ENCODE measurements at places on chromosomes 2 and 18.

DNA sequence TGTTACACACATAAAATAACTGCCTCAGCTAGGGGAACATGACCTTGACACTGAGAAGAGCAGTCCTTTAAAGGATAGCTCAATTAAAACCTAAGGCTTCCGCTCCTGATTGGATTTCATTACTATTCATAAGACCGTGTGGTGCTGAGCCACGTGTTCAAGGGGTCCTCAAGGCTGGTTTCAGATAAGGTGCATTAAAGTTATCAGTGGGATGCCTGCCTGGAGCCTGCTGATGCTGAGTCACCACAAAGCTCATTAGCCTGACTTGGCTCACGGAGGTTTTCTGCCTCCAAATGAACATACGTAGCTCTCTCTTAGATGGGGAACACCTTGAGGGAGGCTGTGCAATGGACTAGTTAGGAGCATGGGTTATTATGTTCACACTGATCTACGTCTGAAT lies 518.9 kb downstream of the TDRD15 start:
- no peak for DNase-seq

DNA sequence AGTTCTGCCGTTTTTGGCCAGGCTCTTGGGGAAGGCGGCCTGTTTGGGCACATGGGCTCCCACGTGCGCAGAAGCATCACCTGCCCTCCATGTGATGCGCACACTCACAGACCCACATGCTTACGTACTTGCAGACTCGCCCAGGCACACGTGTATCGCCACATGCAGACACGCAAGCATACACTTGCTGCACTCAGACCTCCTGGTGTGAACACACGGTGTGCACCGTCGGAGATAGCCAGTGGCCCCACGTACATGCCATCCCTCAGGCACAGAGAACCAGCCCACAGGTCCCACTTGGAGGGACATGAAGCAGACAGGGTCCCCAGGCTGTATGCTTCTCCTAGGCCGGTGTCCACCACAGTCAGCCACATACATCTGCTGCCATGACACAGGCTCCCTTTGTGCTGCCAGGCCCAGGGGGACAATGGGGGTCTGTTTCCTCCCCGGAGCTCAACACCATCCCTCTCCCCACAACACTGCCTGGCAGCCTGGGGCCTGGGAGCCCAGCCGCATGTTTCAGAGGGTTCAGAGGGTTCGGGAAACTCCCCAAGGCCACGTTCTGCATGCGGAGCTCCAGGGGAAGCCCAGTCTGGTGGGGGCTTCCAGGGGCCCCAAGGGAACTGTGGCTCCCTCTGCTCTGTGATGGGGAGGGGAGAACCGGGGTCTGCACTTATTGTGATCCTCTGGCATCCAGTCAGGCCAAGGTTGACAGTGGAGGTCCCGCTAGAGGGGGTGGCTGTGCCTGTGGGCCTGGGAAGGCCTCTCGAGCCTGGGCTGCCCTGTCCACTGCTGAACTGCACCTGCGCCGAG lies 208.1 kb upstream of the HAAO start:
- DNase-seq, result no peak

- DNase-seq, result no peak
Measured at GRCh38 chr18:62450546-62451410, 72.0 kb upstream of the ZCCHC2 start.

DNA sequence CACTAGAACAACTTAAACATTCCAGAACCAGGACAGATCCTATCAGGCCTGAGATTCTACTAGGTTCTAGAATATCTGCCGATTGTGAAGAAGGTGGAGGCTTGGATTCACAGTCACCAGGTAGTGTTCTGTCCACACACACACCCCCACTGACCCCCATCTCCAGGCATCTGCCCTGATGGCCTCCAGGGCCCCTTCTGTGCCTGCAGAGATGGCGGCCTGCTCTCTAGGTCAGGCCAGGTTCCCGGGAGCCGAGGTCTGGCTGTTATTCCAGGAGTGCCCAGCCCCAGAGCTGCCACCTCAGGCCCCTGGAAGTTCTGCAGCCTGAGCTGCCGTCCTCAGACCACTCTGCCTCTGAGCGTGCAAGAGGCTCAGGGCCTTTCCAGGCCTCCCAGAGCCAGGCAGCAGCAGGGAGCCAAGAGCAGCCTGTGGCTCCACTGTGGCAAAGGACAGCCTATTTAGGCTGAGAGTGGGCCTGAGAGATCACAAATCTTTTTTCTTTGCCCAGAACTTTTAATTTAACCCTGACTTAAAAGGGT lies 96.2 kb upstream of the ASAP2 start:
- DNase-seq, result no peak

DNA sequence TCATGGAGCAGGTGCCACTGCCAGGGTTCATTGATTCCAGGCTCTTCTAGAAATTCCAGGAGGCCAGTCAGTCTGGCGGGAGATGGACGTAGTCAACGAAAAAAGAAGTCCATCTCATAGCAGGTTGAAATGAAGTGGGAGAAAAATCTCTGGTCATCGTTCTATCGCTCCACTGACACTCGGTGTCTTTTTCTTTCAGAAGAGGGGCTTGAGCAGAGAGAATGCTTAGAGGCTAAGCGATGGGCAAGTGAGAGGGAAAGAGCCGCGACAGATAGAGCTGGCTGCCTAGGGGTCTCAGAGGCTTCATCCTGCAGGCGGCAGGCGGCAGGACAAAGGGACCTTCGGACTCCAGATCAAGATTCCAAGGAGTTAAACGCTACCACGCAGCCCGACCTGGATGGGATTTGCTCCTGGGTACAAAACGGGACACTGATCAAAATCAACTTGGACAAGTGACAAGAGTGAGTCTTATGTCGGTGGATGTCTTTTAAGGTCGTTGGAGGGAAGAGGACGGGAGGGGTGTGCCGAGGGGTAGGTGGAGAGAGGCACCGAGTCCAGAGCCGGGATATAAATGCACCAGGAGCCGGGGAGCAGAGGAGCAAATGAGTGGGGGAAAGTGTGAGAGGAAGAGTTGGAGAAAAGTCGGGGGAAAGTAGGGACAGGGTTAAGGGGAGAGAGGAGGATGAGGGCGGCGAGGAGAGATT lies 677 bp upstream of the TMEM178A start:
- DNase-seq, result no peak

DNA sequence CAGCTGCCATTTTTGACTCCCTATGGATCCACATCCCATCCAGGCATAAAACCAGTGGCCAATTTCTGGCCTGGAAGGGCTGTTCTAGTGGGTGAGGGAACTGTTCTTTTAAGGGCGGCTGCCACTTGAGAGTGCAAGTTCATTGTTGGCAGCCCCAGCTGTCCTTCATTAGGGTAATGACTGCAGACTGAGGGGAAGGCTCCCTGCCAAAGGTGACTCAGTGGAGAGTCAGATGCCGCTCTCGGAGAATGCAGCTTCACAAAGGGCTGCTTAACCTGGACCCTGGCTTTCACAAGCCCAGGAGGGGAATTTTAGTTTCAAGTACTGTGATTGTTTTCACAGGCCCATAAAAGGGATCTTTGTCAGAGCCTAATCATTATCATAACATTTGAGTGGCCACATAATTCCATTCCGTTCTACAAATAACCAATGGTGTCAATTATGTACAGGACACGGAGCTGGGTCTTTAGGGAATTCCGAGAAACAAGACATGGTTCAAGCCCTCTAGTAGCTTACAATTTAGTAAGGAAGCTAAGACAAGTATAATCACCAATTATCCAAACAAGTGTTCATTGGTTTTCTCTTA lies 235.7 kb downstream of the CDCA7 start:
- no peak for DNase-seq

GRCh38 chr18:45325778-45326177 lies 289.5 kb upstream of the SLC14A2 start:
- no peak for DNase-seq

- DNase-seq, result no peak
Measured at GRCh38 chr2:217127744-217128143, 267.9 kb upstream of the TNP1 start.

DNA sequence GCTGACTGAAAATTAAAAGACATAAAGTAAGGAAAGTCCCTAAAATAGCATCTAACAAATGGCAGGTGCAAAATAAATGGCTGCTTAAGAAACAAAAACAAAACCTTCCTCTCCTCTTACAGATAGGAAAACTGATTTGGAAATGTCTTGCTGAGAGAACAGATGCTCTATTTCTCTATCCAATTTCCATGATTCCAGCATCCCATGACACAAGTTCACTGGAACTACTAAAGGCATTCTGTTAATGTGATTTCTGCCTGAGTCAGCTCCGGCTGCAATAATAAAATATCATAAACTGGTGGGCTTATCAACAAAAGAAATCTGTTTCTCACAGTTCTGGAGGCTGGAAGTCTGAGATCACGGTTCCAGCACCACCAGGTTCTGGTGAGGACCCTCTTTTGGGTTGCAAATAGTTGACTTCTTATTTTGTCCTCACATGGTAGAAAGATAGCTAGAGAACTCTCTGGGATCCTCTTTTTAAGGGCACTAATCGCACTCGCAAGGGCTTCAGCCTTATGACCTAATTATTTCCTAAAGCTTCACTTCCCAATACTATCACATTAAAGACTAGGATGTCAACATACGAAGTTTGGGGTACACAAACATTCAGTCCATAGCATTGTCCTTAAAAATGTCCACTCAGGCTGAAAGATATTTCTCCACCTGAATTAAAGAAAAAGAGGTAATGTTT lies 78.2 kb upstream of the GALNT3 start:
- no peak for DNase-seq
